ENCODE measurements at places on chromosomes 16 and 17. TPM values are rescaled to one million over a fixed set of nuclear protein-coding genes. Genes with fewer than 3 reads are reported as not detected.
A peak's percentile ranks its signal among the peaks of the same experiment; 100 is the strongest.

CCL1 gene
- not detected for total RNA-seq

NDE1 gene
- total RNA-seq, result 28.3 TPM

CIITA gene
- total RNA-seq, result 2.5 TPM

VMO1 gene
- total RNA-seq, result 0.29 TPM

LYRM9 gene
- total RNA-seq, result 18.1 TPM

RSPRY1 gene
- 51.6 TPM for total RNA-seq

KRTAP3-1 gene
- total RNA-seq, result not detected

NPB gene
- under 0.01 TPM for total RNA-seq

CLEC18B gene
- total RNA-seq, result 0.72 TPM

ETV4 gene
- 0.72 TPM for total RNA-seq

KRT28 gene
- total RNA-seq, result not detected

SLC5A11 gene
- not detected for total RNA-seq

DNA sequence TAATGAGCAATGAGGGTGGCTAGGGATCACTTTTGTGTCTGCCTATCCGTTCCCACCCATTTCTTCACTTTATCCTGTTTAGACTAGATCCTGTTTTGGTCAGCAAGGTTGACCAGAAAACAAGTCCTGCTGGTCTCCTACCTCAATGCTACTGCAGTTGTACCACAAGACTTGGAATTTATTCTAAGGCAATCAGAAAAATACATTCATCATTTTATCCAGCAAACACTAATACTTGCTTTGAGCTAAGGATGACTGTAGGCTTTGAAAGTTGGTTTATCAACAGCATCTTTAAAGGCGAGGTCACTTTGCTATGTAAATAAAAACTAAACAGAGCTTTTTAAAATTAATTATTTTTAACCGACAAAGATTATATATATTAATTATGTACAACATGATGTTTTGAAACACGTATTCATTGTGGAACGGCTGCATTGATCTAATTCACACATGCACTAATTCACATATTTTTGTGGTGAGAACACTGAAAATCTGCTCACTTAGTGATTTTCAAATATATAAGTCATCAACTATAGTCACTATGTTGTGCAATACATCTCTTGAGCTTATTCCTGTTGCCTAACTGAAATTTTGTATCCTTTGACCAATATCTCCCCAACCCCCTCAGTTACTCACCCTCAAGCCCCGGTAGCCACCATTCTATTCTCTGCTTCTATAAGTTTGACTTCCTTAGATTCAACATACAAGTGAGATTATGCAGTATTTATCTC lies 125.9 kb upstream of the HS3ST3A1 start:
- DNase-seq, result peak; percentile 76

DNA sequence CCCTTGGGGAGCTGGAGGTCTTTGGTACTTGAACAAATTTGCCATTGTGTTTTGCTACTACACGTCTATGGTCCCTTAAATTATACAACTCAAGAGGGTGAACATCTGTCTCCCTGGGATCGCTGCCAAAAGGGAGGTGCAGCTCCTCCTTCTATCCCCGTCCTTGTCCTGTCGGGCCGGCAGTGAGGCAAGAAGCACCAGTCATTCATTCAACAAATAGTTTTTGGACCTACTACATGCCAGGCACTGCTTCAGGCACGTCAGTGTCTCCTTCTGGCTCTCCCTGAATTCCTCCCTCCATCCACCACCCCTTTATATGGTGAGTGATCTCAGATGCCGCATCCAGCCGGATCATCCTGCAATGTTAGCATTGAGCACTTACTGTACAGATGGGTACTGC lies 2.2 kb upstream of the RPL38 start:
- DNase-seq, result peak; percentile 56

- DNase-seq, result no peak
Measured at GRCh38 chr16:67803894-67804293, 2.5 kb downstream of the RANBP10 start.

GRCh38 chr17:73952480-73953205 lies 250.8 kb upstream of the RPL38 start:
- DNase-seq, result no peak

DNA sequence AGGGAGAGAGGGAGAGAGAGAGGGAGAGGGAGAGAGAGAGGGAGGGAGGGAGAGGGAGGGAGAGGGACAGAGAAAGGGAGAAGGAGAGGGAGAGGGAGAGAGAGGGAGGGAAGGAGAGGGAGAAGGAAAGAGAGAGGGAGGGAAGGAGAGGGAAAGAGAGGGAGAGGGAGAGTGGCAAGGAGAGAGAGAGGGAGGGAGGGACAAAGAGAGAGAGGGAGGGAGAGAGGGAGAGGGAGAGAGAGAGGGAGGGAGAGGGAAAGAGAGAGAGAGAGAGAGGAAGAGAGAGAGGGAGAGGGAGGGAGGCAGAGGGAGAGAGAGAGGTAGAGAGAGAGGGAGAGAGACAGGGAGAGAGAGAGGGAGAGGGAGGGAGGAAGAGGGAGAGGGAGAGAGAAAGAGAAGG lies 73.5 kb downstream of the AXIN2 start:
- DNase-seq, result no peak

GRCh38 chr17:36184023-36184765 lies 7.8 kb upstream of the TBC1D3B start:
- DNase-seq, result no peak

DNA sequence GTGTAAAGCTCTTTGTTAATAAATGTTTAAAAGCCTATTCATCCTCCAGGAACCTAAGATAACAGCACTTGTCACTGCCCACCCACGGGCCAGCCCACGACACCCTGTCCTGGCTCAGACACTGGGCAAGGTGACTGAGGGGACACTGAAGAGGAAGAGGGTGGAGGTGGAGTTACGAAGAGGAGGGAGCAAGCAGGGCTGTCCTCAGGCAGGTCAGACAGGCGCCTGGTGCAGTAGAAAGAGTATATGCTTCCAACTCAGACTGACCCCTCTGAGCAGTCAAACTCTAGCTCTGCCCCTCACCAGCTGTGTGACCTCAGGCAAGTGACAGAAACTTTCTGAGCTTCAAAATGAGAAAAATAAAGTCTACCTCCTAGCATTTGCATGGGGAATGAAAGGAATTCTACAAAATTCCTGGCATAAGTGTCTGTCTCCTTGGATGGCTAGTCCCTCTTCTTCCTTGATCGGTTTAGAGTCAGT lies 22.8 kb downstream of the TEX2 start:
- no peak for DNase-seq

- DNase-seq, result no peak
Measured at GRCh38 chr17:46010597-46011186, 11.6 kb downstream of the STH start.

GRCh38 chr17:42456223-42457106 lies 2.2 kb upstream of the ATP6V0A1 start:
- peak; percentile 87 for DNase-seq

- DNase-seq, result peak; percentile 94
Measured at GRCh38 chr16:89365044-89365467, 125.3 kb downstream of the ANKRD11 start.

DNA sequence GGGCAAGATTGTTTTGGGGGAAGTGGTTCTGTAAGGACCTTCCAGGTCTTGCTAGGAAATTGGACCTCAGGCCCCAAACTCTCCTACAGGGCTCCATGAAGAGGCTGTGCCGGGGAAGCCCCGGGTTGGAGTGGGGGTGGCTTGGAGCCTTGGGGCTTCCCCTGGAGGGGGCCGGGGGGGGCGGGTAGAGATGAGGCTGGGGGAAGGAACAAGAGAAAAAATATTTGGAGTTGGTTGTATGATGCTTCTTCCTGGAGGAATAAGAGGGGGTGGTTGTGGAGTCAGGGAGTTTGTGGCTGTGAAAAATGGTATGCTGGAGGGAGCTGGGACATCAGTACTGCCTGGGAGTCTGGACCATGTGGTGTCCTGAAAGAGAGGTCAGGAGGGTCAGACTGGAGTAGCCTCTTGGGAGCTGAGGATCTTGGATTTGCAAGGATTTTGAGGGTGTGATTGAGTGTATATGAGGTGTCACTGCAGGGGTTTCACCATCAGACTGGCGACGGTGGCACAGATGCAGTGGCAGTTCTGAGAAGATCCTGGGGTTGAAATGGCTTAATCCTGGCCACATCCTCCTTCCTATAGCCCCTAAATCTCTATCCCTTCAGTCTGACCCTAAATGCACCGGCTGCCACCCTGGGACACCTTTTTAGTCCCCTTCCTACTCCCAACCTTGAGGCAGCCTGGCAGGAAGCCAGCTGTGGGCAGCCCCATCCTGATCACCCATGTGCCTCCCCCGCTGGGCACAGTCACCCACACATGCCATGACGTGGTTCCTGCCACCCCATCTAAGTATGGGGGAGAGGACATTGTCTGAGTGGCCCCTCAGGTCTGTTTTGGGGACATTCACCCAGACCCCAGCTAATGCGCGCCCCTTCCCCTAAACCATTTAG lies 10.9 kb downstream of the RARA start:
- peak; percentile 81 for DNase-seq

GRCh38 chr17:81428121-81428515 lies 32.9 kb downstream of the BAHCC1 start:
- no peak for DNase-seq

DNA sequence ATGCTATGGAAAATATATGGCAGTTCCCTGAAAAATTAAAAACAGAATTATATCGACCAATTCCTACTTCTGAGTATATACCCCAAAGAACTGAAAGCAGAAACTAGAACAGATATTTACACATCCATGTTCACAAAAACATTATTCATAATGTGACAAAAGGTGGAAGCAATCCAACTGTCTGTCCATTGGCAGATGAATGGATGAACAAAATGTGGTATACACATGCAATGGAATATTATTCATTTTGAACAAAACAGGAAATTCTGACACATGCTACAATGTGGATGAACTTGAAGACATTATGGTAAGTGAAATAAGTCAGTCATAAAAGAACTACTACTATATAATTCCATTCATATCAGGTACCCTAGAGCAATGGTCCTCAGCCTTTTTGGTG lies 263.5 kb upstream of the AXIN2 start:
- DNase-seq, result no peak

GRCh38 chr16:31052114-31052513 lies 18.8 kb downstream of the STX4 start:
- DNase-seq, result peak; percentile 98

DNA sequence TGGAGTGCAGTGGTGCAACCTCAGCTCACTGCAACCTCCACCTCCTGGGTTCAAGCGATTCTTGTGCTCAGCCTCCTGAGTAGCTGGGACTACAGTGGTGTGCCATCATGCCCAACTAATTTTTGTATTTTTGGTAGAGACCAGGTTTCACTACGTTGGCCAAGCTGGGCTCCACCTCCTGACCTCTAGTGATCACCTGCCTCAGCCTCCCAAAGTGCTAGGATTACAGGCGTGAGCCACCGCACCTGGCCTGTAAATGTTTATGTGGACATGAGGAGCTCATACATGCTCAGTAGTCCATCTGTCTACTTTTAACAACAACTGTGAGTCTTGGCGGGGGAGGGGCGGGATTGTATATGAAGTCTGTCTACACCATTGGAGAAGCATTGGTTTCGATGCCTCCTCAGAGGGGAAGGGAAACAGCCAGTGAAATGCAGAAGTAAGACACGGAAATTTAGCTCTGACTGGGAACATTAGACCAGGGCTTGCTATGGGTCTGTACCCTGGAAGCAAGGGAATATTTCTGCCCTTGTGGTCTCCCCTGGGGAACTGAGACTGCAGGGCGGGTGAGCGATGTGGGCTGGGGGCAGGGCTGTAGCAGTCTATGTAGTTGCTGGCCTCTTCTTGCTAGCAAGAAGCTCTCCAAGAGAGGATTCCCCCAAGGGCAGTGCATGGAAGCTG lies 9.3 kb downstream of the NUBP1 start:
- no peak for DNase-seq

- DNase-seq, result no peak
Measured at GRCh38 chr17:10420811-10421210, 939 bp downstream of the MYH8 start.

DNA sequence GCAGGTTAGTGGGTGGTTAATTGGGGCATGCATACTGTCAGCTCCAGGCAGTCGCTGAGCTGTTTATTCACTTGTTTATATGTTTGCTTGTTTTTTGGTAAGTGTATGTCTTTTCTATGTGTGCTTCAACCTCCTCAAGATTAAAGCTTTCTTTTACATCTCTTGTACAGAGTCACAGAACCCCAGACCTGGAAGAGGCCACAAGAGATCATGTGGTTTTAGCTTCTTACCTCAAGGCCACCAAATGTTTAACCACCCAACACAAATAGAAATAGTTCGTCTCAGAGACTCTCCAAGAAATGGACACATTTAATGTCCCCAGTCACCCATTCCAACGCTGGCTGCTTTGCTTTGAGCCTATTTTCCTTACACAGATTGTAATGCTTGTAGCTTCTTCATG lies 11.8 kb upstream of the TMEM98 start:
- no peak for DNase-seq

- DNase-seq, result peak; percentile 25
Measured at GRCh38 chr16:22320572-22321339, 23.5 kb downstream of the POLR3E start.

GRCh38 chr16:12891836-12892235 lies 9.6 kb upstream of the SHISA9 start:
- no peak for DNase-seq
